Amniotic epithelial cell (primary cell): ENCODE measurements at places on chromosomes 7 and 10.
A peak's percentile ranks its signal among the peaks of the same experiment; 100 is the strongest.

GRCh38 chr10:101215397-101216206 is 13.7 kb downstream of the LBX1 start:
- no peak for DNase-seq

GRCh38 chr10:72337039-72337629 is 17.6 kb downstream of the DNAJB12 start:
- peak; percentile 65 for DNase-seq

DNA sequence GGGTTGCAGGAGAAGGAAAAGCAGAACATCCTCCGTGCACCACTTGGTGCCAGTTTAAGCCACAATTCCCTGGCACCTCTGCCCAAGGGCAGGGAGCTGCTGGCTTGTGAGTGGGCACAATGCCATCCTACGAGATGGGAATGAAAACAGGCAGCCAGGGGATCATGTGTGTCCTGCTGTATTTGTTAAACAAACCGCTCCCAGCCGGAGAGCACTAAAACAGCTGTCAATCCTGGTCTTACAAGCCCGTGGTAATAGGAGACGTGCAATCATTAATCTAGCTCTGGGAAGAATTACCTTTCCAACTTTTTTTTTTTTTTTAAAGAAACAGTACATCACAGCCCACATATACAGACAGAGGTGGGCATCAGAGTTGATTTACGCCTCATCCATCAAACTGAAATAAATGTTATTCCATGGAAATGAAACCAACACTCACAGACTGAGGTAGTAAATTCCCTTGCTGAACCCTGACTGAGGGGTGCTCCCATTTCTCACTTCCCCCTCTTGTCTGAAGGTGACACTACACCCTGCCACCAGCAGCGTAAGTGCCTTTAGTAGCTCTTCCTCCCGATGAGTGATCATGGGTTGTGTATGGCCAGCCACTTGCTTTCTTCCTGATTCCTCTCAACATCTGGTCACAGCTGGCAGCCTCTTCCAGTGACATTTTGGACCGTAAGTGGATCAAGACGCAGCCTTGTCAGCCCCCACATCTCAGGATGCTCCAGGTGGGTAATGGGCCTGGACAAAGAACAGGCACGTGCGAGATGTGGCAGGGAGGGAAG is 143.8 kb downstream of the TEX36 start:
- no peak for DNase-seq

GRCh38 chr7:42292991-42293521 is 56.0 kb upstream of the GLI3 start:
- no peak for DNase-seq

GRCh38 chr7:28062197-28062991 is 118.2 kb downstream of the JAZF1 start:
- DNase-seq = peak; percentile 80

DNA sequence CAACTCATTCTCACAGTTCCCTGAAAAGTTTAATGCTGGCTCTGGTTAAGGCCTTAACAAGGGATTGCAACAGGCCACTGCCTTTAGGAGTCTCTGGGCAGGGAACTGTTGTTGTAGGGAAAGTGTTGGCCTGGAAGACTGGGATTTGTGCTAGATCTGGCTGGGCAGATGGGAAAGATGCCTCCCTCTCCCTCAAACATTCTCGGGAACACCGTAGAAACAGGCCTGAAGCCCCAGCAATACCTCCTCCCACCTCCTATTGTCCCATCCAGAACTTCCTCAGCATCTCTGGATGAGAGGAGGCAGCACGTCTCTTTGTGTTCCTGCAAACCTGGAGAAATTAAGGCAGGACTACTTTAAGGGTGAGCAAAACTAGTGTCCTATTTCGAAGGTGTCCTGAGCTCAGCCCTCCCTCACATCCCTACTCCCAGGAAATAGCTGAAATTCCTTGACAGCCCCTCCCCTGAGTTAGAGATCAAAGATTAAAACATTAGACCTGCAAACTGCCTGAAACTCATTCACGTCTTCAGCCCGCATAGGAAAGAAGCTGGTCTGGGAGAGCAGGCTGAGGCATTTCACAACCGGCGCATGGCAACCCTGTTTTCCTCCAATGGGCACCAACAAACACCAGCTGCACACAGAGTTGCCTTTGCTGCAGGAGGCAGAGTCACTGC is 10.9 kb upstream of the MAP3K8 start:
- peak; percentile 92 for DNase-seq

GRCh38 chr7:924541-925231 is 29.8 kb downstream of the ADAP1 start:
- DNase-seq = no peak

DNA sequence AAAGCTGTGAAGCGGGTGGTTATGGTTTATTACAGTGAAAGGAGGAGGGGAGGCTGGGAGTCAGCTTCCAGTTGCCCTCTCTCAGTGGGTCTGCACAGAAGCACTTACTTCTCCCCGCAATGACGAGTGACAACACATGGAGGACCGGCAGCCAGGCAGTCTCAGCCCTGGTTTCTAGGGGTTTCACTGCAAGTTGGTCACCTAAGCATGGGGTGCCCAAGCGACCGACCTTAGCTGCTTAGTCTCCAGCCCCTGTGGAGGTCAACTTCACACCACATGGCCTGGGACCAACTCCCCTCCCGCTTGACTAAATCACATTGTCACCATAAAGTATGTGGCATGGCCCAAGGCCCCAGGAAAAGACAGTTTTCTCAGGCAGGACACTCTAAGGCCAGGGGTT is 99.9 kb upstream of the ZNF32 start:
- no peak for DNase-seq

DNA sequence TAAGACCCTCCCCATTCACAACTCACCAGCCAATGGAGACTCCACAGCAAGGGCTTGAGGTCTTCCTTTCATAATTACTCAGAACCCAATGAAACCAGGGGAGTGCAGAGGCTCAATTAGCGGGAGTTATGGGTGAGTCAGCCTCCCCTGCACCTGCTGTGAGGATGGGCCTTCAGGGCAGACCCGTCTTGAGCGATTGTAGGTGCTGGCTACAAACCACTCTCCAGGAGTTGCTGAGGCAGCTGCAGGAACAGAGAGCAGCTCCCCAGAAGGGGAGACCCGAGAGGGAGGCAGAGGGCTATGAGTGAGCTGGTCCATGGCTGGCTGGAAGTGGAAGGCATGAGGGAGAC is 58.5 kb upstream of the SORCS3 start:
- DNase-seq = no peak

- peak; percentile 84 for DNase-seq
Measured at GRCh38 chr10:31745612-31746376, 182.8 kb downstream of the ARHGAP12 start.

DNA sequence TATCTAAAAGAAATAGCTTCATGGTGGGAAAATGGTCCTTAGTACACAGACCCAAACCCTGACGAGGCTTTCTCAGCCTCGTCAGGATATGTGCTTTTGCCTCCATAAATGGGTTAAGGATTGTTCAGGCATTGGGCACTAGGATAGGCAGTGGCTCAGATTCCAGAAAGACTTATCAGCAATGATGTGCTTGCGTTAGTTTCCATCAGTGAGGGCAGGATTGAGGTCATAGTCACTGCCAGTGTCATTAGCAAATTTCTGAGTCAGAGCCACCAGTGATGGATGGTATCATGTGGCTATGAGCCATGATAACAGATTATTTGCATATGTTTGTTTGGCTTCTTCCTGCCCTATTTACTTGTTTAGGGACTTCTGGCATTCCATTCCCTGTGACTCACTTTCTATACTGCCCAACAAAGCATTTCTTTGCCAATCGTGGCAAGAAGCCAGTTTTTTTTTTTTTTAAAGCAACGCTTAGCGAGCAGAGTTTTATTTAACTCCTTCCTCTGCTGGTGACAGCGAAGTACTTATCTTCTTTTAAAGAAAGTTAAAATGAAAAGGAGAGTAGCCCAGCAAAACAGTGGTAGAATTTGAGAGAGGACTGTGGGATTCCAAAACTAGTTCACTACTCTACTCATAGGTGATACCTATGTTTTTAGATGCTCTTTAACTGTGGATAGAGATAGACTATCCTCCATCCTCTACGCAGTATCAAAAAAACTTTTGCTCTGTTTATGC is 44.4 kb downstream of the MYPN start:
- peak; percentile 95 for DNase-seq

GRCh38 chr10:99433378-99434020 is 3.1 kb upstream of the GOT1 start:
- no peak for DNase-seq

DNA sequence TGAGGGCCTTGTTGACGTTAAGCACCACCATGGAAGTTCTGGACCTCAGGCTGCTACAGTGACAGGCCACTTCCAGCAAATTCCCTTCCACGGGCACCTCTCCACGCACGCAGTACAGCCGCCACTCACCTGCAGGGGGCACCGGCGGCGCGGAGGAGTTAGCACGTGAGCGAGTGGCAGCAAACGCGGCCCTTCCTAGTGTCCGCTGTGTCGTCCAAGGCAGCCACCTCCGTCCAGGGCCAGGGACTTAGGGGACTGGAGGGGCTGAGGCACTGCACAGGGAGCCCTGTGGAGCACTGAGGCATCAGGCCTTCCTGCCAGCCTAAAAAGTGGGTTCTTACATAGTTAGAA is 164.4 kb downstream of the SVIL start:
- DNase-seq = no peak

- DNase-seq = no peak
Measured at GRCh38 chr10:110022716-110023504, 15.1 kb downstream of the ADD3 start.

DNA sequence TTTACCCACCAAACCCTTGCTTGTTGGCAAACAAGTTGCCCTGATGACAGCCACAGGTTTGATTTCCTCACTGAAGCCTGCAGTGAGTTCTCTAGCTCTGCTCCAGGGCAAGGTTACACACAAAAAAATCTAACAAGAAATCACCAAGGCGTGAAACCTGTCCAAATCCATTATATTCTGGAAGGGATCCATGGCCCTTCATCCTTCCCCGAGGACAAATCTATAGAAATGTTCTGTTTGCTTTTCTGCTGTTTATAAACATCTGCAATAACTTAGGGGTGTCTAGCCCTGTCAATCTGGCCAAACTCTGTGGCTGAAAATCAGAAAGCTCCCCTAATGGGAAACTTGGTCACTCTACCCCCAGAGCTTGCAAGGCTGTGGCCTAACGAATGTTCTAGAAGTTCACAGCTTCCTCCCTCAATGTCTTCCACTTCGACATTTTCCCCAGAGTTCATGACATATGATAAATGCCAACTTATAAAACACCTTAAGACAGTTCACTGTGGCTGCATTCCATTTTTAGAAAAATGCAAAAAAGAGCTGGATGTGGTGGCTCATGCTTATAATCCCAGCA is 164.5 kb downstream of the PRPF18 start:
- DNase-seq = no peak

DNA sequence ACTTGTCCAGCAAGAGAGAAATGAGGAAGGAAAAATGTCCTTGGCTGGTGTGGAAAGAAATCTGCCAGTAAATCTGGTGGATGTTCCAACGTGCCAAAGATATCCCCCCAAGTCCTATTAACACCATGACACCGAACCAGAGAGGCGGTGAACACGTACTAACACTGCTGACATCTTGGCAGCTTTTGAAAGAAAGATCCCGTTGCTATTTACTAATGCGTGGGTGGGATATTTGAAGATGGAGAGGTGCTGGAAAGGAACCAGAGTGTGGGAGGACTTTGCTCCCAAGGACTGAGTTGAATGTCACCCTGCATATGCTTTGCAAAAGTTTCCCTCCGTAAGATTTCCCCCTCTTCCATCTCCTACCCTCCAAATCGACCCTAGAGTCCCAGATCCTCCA is 7.9 kb downstream of the CCDC3 start:
- no peak for DNase-seq

DNA sequence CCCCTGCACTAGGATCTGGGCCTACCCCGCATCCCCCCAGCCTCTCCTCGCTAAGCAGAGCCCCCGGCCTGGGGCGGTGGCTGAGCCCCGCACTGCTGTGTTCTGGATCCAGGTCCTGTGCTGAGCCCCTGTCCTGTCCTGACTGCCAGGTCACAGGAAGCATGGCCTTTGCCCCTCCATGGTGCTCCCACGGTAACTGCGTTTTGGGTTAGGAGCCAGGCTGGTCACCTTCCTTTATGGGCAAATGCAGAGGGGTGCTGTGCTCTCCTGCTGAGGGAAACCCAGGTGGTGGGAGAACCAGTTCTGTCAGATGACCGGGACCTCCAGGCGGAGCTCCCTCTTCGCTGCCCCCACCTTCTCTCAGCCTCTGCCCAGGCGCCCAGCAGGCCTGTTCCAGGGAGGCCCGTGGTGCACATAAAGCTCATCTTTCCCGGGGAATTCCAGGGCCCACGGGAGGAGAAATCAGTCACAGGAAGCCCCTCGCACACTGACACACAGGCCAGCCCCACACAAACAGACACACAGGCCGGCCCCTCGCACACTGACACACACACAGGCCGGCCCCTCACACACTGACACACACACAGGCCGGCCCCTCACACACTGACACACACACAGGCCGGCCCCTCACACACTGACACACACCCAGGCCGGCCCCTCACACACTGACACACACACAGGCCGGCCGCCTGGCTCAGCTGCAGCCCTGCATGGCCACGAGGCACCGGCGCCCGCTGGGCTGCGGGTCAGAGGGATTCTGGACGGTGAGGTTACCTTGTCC is 75.6 kb downstream of the CFAP46 start:
- no peak for DNase-seq

GRCh38 chr10:8640878-8641277 is 586.4 kb downstream of the GATA3 start:
- DNase-seq = no peak

GRCh38 chr7:139660317-139661042 is 117.3 kb downstream of the HIPK2 start:
- DNase-seq = peak; percentile 41

DNA sequence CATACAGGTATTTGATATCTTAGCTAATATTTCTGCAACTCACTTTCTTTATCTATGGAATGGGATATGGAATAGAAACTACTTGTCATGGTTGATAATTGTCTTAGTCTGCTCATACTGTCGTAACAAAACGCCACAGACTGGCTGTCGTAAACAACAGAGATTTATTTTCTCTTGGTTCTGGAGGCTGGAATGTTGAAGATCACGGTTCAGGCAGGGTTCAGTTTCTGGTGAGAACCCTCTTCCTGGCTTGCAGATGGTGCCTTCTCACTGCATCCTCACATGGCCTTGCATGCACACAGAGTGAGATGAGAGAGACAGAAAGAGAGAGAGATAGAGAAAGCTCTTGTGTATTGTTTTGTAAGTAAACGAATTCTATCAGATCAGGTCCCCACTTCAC is 332.7 kb upstream of the MAGI2 start:
- peak; percentile 96 for DNase-seq

- DNase-seq = peak; percentile 37
Measured at GRCh38 chr7:114885836-114886235, 36.1 kb upstream of the MDFIC start.
